Glutamatergic neuron (in vitro differentiated cells): ENCODE measurements at places on chromosomes 5 and 9. TPM values are rescaled to one million over a fixed set of nuclear protein-coding genes. Genes with fewer than 3 reads are reported as not detected.

DNA sequence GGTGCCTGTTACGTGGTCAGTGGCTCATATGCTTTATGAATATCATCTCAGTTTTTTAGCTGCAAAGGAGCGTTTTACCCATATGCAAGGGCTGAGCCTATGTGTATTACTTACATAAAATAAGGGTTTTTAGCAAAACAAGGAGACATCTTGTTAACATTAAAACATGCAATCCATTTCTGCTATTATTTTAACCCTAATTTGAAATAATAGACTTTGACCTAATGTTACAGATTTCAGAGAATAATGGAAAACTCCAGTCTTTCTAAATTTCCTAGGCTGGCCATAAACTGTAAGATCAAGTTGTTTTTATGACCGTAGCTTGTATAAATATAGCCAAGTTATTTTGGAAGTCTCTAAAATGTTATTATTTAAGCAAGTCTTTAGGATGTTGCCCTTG, 121.1 kb upstream of the SEMA6A start:
- no peaks in the 10 kb centered on the region for H3K36me3 ChIP-seq
- H3K27ac ChIP-seq = no peak overlapping the region
- no peak overlapping the region for H3K4me3 ChIP-seq
- no peaks in the 10 kb centered on the region for H3K27me3 ChIP-seq

Gene SETX
- total RNA-seq = 48.4 TPM

- no peak overlapping the region for H3K27ac ChIP-seq
- H3K36me3 ChIP-seq = no peaks in the 10 kb centered on the region
- no peak overlapping the region for H3K4me3 ChIP-seq
- no peaks in the 10 kb centered on the region for H3K4me1 ChIP-seq
Observed at GRCh38 chr5:151587796-151588555, 3.2 kb downstream of the FAT2 start.

Gene DDX4
- total RNA-seq = 0.27 TPM

- H3K27ac ChIP-seq = no peak overlapping the region
- DNase-seq = no peak
- H3K4me1 ChIP-seq = peaks cover 7% of the 10 kb centered on the region
- H3K27me3 ChIP-seq = peaks cover 5% of the 10 kb centered on the region
Observed at GRCh38 chr9:112180387-112180881, 5.3 kb upstream of the SUSD1 start.

DNA sequence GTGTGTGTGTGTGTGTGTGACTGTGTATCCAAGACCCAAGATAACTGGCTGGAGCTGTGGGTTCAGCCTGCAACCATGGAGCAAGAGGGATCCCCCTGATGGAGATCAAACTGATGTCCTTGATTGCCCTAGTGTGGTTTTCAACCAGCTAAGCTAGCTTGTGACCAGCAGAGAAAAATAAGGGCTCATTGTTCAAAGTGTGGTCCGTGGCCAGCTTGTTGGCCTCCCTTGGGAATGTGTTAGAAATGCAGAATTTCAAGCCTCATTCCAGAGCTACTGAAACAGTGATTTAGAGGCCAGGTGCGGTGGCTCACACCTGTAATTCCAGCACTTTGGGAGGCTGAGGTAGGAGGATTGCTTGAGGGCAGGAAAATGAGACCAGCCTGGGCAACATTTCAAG, 79.9 kb downstream of the ACER2 start:
- H3K4me3 ChIP-seq = no peak overlapping the region
- no peak for DNase-seq
- peaks cover 8% of the 10 kb centered on the region for H3K4me1 ChIP-seq

GRCh38 chr9:137066096-137066861, 4.1 kb downstream of the SAPCD2 start:
- H3K27me3 ChIP-seq = peaks cover 4% of the 10 kb centered on the region
- H3K27ac ChIP-seq = no peak overlapping the region
- peaks cover 8% of the 10 kb centered on the region for H3K4me1 ChIP-seq

- H3K36me3 ChIP-seq = peaks cover 8% of the 10 kb centered on the region
- no peak for DNase-seq
- no peak overlapping the region for H3K27ac ChIP-seq
- peaks cover 11% of the 10 kb centered on the region for H3K27me3 ChIP-seq
Observed at GRCh38 chr9:137784046-137784445, 93.5 kb upstream of the CACNA1B start.

Gene LAMC3
- total RNA-seq = 0.17 TPM

Gene CYLC2
- not detected for total RNA-seq

GRCh38 chr5:3277590-3278196, 317.9 kb upstream of the IRX1 start:
- H3K27me3 ChIP-seq = peaks cover 4% of the 10 kb centered on the region
- peaks cover 9% of the 10 kb centered on the region for H3K4me1 ChIP-seq
- no peak for DNase-seq
- H3K4me3 ChIP-seq = no peak overlapping the region

DNA sequence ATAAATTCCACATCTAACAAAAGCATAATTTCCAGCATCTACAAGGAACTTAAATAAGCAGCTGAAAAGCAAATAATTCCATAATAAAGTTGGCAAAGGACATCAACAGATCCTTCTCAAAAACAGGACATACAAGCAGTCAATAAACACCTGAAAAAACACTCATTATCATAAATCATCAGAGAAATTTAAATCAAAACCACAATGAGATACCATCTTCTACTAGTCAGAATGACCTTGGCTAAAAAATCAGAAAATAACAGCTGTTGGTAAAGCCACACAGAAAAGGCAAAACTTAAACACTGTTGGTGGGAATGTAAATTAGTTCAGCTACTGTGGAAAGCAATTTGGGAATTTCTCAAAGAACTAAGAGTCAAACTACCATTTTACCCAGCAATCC, 1371.1 kb upstream of the ACO1 start:
- H3K4me3 ChIP-seq = no peak overlapping the region
- no peaks in the 10 kb centered on the region for H3K4me1 ChIP-seq
- H3K36me3 ChIP-seq = no peaks in the 10 kb centered on the region
- no peak overlapping the region for H3K27ac ChIP-seq
- DNase-seq = no peak
- no peaks in the 10 kb centered on the region for H3K27me3 ChIP-seq

Gene ENTPD8
- 1.0 TPM for total RNA-seq

Gene MEGF10
- total RNA-seq = 0.69 TPM

Gene ESM1
- not detected for total RNA-seq

DNA sequence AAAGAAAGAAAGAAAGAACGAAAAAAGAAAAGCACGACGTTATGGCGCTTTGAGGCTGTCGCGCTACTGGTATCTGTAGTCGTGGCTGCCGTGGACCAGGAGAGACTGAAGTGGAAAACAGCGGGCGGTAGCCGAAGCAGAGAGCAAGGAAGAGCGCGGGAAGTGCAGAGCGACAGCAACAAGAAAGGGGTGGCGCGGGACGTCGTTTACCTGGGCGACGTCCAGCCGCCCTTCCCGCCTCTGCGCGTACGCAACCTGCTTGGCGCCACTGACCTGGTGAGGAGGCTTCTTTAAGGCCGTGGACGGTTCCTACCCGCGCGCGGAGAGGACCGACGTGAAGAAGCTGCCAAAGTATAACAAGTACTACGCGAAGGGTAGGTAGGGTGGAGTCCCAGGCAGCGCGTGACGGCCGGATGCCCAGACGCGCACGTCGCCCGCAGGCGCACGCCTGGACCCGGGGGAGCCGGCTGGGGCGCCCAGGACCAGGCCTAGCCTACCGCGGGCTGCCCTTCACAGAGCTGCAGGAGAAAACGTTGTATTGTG, 15.4 kb downstream of the CCL28 start:
- DNase-seq = peak; percentile 42
- peaks cover 4% of the 10 kb centered on the region for H3K4me1 ChIP-seq
- no peak overlapping the region for H3K27ac ChIP-seq
- peak overlapping the region; percentile 93 for H3K4me3 ChIP-seq
- no peaks in the 10 kb centered on the region for H3K36me3 ChIP-seq

- H3K27me3 ChIP-seq = no peaks in the 10 kb centered on the region
- H3K36me3 ChIP-seq = no peaks in the 10 kb centered on the region
- H3K4me3 ChIP-seq = no peak overlapping the region
- H3K4me1 ChIP-seq = no peaks in the 10 kb centered on the region
- DNase-seq = no peak
Observed at GRCh38 chr5:58066557-58066956, 393.3 kb downstream of the PLK2 start.

- H3K4me3 ChIP-seq = no peak overlapping the region
- no peaks in the 10 kb centered on the region for H3K27me3 ChIP-seq
- no peak for DNase-seq
- peaks cover 2% of the 10 kb centered on the region for H3K4me1 ChIP-seq
- H3K27ac ChIP-seq = no peak overlapping the region
Observed at GRCh38 chr5:165508861-165509260, 2003.4 kb downstream of the MAT2B start.

DNA sequence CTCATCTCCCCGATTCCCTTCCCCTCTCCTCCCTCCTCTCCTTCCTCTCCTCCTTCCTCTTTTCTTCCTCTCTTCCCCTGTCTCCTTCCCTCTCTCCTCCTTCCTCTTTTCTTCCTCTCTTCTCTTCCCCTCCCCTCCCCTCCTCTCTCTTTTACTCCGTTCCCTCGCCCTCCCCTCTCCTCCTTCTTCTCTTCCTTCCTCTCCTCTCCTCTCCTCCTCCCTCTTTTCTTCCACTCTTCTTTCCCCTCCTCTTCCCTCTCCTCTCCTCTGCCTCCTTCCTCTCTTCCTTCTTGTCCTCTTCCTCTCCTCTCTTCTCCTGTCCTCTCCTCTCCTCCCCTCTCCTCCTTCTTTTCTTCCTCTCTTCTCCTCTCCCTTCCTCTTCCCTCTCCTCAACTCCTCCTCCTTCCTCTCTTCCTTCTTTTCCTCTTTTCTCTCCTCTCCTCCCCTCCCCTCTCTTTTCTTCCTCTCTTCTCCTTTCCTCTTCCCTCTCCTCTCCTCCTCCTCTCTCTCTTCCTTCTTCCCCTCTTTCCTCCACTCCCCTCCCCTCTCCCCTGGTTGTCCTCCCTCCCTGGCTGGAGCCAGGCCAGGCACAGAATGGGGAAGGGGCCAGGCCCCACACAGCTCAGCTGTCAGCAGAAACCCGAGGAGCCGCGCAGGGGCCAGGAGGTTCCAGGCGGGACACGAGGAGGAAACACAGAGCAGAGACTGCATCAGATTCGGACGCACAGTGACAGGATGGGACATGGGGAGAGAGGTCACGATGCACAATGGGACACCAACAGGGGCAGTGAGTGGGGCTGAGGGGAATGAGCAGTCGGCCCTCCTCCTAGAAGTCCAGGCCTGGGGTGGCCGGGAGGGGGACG, 48.0 kb downstream of the CAMK2A start:
- no peak overlapping the region for H3K27ac ChIP-seq
- H3K4me1 ChIP-seq = peaks cover 7% of the 10 kb centered on the region
- no peak overlapping the region for H3K4me3 ChIP-seq
- no peaks in the 10 kb centered on the region for H3K36me3 ChIP-seq
- peaks cover 9% of the 10 kb centered on the region for H3K27me3 ChIP-seq

Gene PCDHB12
- 14.4 TPM for total RNA-seq

GRCh38 chr9:19527663-19528062, 118.9 kb downstream of the ACER2 start:
- no peaks in the 10 kb centered on the region for H3K27me3 ChIP-seq
- no peak for DNase-seq
- H3K36me3 ChIP-seq = no peaks in the 10 kb centered on the region
- H3K4me3 ChIP-seq = no peak overlapping the region
- H3K27ac ChIP-seq = no peak overlapping the region
- H3K4me1 ChIP-seq = no peaks in the 10 kb centered on the region

- DNase-seq = peak; percentile 12
- peaks cover 8% of the 10 kb centered on the region for H3K27me3 ChIP-seq
- no peak overlapping the region for H3K4me3 ChIP-seq
- no peaks in the 10 kb centered on the region for H3K36me3 ChIP-seq
- H3K4me1 ChIP-seq = peaks cover 4% of the 10 kb centered on the region
Observed at GRCh38 chr9:134690946-134691694, 49.5 kb downstream of the COL5A1 start.

GRCh38 chr5:68246802-68247201, 31.2 kb downstream of the PIK3R1 start:
- H3K4me3 ChIP-seq = no peak overlapping the region
- DNase-seq = no peak
- no peaks in the 10 kb centered on the region for H3K36me3 ChIP-seq
- no peak overlapping the region for H3K27ac ChIP-seq
- H3K4me1 ChIP-seq = peaks cover 28% of the 10 kb centered on the region

Gene TOR1B
- 33.5 TPM for total RNA-seq

Gene IFNA13
- not detected for total RNA-seq

GRCh38 chr5:59532979-59533729, 360.4 kb downstream of the PDE4D start:
- peaks cover 2% of the 10 kb centered on the region for H3K4me1 ChIP-seq
- H3K36me3 ChIP-seq = no peaks in the 10 kb centered on the region
- H3K4me3 ChIP-seq = no peak overlapping the region
- H3K27me3 ChIP-seq = peaks cover 1% of the 10 kb centered on the region
- DNase-seq = no peak

DNA sequence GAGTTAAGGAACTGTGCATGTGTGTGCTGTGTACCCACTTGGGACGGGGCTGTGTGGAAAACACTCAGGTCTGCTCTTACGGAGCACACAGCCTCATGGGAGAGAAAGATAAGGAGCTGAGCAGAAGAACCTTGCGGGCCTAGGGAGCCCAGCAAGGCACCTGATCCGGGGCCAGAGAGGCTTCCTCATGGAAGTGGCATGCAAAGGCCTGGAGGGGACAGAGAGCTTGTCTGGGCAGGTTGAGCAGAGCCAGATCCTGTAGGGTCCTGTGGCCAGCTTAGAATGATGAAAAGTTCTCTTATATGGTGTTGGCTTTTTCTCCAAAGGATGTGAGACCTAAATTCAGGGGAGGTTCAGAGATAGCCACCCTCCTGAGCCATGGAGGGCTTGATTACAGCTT, 45.2 kb downstream of the NEK6 start:
- peaks cover 3% of the 10 kb centered on the region for H3K4me1 ChIP-seq
- no peak overlapping the region for H3K4me3 ChIP-seq
- no peak for DNase-seq

Gene PGGT1B
- 22.4 TPM for total RNA-seq

DNA sequence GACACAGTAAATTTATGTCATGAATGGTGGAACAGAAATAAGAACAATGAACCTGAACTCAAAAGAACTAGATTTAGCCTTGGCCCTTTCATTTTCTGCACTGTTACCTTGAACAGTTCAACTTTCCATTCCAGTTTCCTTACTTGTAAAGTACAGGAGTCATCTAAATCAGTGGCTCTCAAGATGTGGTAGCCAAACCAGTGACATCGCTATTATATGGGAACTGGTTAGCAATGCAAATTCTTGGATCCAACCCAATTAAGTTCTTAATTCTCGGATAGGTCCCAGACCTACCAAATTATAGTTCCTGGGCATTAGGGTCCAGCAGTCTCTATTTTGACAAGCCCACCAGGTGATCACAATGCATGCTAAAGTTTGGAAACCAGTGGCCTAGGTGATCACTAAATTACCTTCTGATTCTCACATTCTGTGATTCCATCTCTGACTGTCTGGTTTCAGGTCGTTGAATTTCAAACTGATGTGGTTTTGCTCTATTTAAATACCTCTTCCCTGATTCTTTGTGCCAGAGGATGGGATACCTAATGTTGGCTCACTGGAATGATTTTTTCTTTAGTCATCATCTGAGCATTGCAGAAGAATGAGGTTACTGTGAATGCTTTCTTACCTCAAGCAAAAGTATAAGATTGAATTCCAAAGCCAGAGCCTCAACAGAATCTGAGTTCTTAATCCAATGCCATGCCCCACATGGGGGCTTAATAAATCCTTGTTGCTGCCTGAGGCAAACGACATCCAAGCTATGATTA, 253.8 kb downstream of the ENC1 start:
- no peaks in the 10 kb centered on the region for H3K27me3 ChIP-seq
- H3K4me3 ChIP-seq = no peak overlapping the region
- peaks cover 25% of the 10 kb centered on the region for H3K4me1 ChIP-seq
- no peaks in the 10 kb centered on the region for H3K36me3 ChIP-seq
